ENCODE measurements at places on chromosomes 3 and 15.

- no peak for DNase-seq
Observed at GRCh38 chr3:122002611-122003010, 19.4 kb downstream of the ILDR1 start.

DNA sequence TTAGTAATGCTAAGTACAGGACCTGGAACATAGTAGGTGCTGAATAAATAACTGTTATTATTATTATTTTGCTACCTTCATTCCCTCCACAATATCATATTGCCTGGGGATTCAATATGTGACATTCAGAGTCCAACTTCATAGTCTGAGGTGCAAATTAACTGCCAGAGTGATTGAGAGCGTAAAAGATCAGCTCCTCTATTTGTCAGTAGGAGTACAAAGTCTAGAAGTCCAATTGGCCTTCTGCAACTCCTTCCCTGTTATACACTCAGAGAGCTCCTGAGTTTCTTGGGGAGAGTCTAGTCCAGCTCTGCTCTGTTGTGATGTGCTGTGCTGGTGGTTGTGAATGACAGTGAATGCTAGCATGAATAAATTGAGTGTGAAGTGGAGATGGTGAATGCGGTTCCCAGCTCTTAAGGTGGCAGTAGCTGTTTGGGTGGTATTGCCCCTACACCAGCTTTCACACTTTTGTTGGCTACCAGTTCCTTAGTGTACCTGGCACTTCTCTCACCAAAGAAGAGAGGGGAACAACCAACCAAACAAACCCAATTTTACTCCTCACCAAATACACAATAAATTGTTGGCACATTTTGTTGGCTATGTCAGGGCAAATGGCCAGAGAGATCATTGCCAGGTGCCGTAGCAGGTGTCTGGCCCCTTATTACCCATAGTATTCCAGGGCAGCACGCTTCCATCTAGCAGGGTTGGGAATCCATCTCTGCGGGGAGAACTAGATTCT lies 270.1 kb upstream of the TBL1XR1 start:
- no peak for DNase-seq

DNA sequence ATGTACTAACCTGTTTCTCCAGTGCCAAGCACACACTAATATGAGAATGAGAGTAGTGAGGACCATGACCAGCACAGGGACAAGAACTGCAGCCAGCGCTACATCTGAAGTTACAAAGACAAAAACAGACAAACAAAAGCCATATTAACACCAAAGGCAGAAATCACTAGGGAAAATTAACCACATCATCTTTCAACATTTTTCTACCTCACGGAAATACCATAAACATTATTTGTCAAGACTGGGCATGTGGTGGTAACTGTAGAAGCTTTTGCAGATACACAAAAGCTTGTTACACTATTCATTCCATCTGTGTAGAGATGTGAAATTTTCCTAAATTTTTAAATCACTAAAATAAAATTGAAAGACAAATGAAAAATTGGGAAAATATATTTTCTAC lies 44.9 kb downstream of the ST3GAL6 start:
- no peak for DNase-seq

GRCh38 chr3:141659821-141660613 lies 78.1 kb upstream of the RNF7 start:
- DNase-seq = peak; percentile 12

GRCh38 chr3:114496874-114497273 lies 203.0 kb downstream of the TIGIT start:
- no peak for DNase-seq

- DNase-seq = no peak
Observed at GRCh38 chr3:138942861-138943623, 3.9 kb downstream of the FOXL2 start.

DNA sequence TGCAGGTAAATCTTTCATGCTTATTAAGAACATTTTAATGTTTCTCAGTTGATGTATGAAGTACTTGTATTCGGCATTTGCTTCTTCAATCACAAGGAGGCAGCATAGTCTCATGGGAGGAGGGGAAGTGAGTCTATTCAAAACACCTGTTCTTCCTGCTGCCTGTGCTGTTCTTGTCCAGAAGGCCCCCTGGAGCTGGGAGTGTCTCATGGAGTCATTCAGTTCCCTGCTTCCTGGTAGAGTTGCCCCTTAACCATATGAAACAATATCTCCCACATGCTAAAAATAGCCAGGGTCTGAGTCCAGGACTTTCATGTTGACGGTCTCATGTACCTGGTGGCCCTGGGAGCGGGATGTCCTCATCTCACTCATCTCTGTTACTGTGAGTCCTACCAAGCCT lies 15.5 kb upstream of the PPP1R2 start:
- DNase-seq = peak; percentile 44

DNA sequence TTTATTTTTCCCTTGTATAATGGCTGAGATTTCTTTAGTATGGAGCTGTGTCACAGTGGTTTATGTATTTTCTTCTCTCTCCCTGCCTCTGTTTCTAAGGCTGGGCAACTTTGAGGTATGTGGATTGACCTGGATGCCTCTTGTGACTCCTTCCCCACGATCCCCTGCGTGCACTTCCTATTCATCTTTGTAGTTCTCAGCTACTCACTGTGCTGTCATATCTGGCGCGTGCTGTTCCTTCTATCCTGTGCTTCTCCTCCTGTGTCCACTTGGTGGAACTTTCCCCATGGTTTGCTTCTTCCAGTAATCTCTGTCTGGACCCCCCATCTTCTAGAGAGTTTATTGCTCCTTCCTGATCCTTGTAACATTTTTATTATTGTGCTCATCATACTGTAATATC lies 97.3 kb downstream of the AKAP13 start:
- no peak for DNase-seq

- DNase-seq = no peak
Observed at GRCh38 chr3:12190221-12190807, 31.6 kb upstream of the TIMP4 start.

DNA sequence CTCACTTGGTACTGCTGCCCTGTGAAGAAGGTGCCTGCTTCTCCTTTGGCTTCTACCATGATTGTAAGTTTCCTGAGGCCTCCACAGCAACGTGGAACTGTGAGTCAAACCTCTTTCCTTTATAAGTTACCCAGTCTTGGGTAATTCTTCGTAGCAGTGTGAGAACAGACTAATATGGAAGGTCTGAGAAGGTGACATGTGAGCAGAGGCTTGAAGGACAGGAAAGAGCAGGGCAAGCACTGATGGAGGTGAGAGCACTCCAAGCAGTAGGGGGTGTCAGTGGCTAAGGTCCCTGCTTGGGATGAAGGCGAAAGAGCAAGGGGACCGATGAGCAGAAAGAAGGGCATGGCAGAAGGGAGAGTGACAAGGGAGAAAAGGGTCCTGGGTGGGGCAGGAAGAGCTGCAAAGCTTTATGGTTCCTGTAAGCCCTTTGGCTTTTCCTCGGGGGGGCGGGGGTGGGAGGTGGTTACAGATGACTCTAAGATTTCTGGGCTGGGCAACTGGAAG lies 3.5 kb downstream of the EIF4E3 start:
- peak; percentile 14 for DNase-seq

- peak; percentile 63 for DNase-seq
Observed at GRCh38 chr3:15636028-15636709, 34.6 kb downstream of the BTD start.

- DNase-seq = no peak
Observed at GRCh38 chr15:47688573-47689086, 28.7 kb upstream of the SEMA6D start.

GRCh38 chr3:125137358-125138033 lies 75.1 kb downstream of the SLC12A8 start:
- no peak for DNase-seq

DNA sequence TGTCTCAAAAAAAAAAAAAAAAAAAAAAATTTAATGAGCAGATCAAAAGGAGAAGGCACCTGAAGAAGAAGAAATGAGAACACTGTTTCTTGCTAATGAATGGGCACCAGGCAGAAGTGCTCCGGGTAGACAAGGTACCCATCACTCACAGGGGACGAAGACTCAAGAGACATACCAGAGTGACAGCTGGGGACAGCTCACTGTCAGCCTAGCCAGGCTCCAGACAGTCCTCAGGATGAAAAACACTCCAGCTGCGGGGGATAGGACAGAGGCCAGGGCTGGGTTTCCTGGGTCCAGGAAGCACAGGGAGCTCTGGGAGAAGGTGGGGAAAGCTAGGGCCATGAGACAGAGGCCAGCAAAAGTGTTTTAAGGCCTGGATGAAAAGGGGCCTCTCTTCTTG lies 48.5 kb upstream of the PARL start:
- no peak for DNase-seq

GRCh38 chr3:146625186-146625775 lies 20.1 kb upstream of the PLSCR5 start:
- no peak for DNase-seq

GRCh38 chr3:51974277-51974962 lies 444 bp upstream of the ABHD14A start:
- DNase-seq = peak; percentile 29

- DNase-seq = no peak
Observed at GRCh38 chr3:108976058-108976457, 22.4 kb upstream of the GUCA1C start.

- DNase-seq = no peak
Observed at GRCh38 chr15:71883447-71883846, 73.1 kb downstream of the NR2E3 start.

DNA sequence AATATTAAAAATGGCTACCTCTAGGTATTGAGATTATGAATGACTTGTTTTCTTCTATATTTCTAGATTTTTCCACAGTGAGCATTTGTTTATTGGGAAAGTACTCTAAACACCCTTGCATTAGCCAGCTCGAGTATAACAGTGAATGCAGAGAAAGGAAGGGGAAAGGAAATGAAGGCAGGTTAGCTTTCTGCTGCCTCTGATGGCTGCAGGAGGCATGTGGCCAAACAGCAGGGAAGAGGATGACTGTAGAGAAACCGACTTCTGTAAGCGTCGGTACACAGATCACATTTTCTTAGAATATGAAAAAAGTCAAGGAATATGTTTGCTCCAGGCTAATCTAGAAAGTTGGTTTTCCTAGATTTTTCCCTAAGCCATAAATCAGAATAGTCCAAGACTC lies 19.8 kb downstream of the GNB5 start:
- DNase-seq = no peak

DNA sequence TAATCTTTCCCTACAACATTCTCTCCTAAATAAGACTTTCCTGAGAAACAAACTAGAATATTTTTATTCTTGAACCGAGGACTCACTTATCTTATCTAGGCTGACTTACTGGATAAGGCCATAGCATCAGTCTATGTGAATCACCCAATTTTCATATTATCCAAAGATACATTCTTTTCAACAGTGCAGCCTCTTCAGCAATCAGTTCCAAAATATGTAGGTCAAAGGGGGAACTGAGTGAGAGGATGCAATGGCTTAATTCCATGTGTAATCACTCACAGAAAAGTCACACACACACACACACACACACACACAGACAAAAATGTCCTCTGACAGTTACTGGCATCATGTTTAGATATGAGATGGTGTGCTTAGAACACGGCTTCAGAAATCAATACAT lies 31.5 kb upstream of the MECOM start:
- no peak for DNase-seq

DNA sequence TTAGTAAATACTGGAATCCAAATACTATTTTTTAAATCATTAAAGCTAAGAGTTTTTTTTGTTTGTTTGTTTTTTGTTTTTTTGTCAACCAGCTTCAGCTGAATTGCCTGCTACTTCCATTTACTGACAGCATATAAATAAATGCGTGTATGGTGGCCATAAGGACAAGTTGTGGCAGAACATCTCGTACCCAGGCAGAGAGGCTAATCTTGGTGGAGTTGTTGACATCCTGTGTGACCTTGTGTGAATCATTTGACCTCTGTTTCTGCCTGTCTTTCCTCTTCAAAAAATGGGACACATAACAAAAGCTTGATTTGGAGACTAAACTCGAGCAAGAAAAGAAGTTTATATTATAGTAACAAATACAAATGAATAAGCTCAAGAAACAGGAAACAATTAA lies 734.2 kb downstream of the MCTP2 start:
- DNase-seq = no peak

GRCh38 chr15:57440167-57440566 lies 63.9 kb downstream of the CGNL1 start:
- no peak for DNase-seq

DNA sequence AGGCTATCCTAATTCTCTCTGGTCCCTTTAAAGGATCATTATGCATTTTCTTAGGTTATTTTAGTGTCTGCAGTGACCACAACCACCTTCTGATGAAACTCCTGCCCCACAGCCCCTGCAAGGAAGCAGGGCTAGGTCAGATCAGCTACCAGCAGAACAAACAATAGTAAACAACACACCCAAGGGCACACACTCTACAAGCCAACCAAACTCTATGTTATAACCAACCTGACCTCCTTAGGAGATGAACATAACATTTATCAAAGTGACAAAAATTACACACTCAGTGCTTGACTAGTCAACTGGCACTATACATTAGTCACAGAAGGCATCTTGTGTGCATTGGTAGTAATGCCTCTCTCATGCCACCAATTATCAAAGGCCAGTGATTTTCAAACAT lies 17.3 kb downstream of the DENND6A start:
- DNase-seq = no peak

- no peak for DNase-seq
Observed at GRCh38 chr3:189338366-189338765, 166.6 kb downstream of the TPRG1 start.

- no peak for DNase-seq
Observed at GRCh38 chr3:190621927-190622326, 108.0 kb downstream of the IL1RAP start.

DNA sequence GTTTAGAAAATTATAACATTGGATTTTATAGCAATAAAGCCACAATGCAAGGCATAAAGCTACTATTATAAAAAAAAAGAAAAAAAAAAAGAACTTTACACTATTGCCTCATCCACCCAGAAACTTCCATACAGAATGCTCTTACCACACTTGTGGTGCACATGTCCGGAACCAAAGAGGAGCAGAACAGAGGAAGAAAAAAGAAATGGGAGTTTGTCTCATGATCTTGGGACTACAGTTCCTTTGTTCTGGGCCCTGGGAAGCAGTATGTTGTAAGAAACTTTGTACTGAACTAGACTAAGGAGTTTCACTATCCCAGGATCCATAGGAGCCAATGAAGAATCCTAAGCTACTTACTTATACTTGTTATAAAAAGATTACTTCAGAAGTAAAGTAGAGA lies 36.1 kb downstream of the FMN1 start:
- DNase-seq = no peak

DNA sequence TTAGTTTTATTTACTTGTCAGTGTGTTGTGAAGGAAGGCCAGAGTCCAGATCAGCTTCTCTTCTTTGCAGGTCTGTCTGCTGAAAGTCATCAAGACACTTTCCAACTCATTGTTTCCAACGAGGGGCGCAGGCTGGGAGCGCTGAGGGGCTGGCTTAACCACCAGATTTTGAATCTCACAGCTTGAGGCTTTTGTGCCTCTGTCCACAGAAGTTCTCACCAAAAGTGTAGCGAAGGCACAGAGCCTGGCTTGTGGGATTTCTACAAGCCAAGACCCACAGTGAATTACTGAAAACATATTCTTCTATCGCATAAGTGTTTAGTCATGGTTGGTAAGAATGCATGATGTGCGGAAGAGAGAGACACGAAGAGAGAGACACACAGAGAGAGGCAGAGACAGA lies 35.2 kb downstream of the BHLHE40 start:
- DNase-seq = no peak

GRCh38 chr3:147393943-147394883 lies 12.1 kb downstream of the ZIC4 start:
- no peak for DNase-seq
